Body of pancreas (tissue), 4 donors: ENCODE measurements at places on chromosomes 16 and 17. TPM values are rescaled to one million over a fixed set of nuclear protein-coding genes. Genes with fewer than 3 reads are reported as not detected.
A peak's percentile ranks its signal among the peaks of the same experiment; 100 is the strongest.

- H3K4me3 ChIP-seq, result no peak overlapping the region
- no peaks in the 10 kb centered on the region for H3K4me1 ChIP-seq
- no peak for DNase-seq
- H3K27ac ChIP-seq, result no peak overlapping the region
- H3K27me3 ChIP-seq, result no peaks in the 10 kb centered on the region
- no peaks in the 10 kb centered on the region for H3K36me3 ChIP-seq
Observed at GRCh38 chr16:49440156-49441065, 66.8 kb downstream of the C16orf78 start.

GRCh38 chr17:67718325-67718941, 697 bp downstream of the NOL11 start:
- DNase-seq, result no peak
- H3K27ac ChIP-seq, result peak overlapping the region; percentile 87
- H3K27me3 ChIP-seq, result no peaks in the 10 kb centered on the region
- peaks cover 20% of the 10 kb centered on the region for H3K4me1 ChIP-seq
- no peaks in the 10 kb centered on the region for H3K36me3 ChIP-seq

Gene SPAG9
- 49.8 TPM for total RNA-seq

- H3K27me3 ChIP-seq, result no peaks in the 10 kb centered on the region
- H3K4me1 ChIP-seq, result peaks cover 5% of the 10 kb centered on the region
- no peaks in the 10 kb centered on the region for H3K36me3 ChIP-seq
- H3K27ac ChIP-seq, result no peak overlapping the region
- no peak for DNase-seq
Observed at GRCh38 chr17:27840688-27841087, 40.4 kb upstream of the NOS2 start.

- no peaks in the 10 kb centered on the region for H3K36me3 ChIP-seq
- no peaks in the 10 kb centered on the region for H3K27me3 ChIP-seq
- H3K27ac ChIP-seq, result no peak overlapping the region
- no peak overlapping the region for H3K4me3 ChIP-seq
- H3K4me1 ChIP-seq, result no peaks in the 10 kb centered on the region
- no peak for DNase-seq
Observed at GRCh38 chr17:34117811-34118210, 137.3 kb upstream of the CCL2 start.

DNA sequence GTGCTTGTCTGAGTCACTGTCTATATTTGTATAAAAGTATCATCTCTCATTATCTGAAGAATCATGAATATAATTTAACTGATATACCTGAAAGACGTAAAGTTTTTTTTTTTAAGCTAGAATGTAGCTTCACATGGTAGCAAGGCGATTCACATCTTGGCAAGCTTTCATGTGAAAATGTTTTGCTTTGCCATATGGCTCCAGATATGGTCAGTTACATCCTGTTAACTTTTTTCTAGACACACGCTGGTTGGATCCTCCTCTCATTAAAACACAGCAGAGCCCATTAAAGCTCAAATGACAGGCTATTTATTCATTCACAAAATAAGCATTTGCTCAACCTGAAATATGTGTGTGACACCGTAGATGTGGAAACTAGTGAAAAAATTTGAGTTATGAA, 412.8 kb downstream of the KIF2B start:
- no peaks in the 10 kb centered on the region for H3K36me3 ChIP-seq
- no peaks in the 10 kb centered on the region for H3K27me3 ChIP-seq
- no peak overlapping the region for H3K4me3 ChIP-seq
- H3K4me1 ChIP-seq, result no peaks in the 10 kb centered on the region
- DNase-seq, result peak; percentile 10

DNA sequence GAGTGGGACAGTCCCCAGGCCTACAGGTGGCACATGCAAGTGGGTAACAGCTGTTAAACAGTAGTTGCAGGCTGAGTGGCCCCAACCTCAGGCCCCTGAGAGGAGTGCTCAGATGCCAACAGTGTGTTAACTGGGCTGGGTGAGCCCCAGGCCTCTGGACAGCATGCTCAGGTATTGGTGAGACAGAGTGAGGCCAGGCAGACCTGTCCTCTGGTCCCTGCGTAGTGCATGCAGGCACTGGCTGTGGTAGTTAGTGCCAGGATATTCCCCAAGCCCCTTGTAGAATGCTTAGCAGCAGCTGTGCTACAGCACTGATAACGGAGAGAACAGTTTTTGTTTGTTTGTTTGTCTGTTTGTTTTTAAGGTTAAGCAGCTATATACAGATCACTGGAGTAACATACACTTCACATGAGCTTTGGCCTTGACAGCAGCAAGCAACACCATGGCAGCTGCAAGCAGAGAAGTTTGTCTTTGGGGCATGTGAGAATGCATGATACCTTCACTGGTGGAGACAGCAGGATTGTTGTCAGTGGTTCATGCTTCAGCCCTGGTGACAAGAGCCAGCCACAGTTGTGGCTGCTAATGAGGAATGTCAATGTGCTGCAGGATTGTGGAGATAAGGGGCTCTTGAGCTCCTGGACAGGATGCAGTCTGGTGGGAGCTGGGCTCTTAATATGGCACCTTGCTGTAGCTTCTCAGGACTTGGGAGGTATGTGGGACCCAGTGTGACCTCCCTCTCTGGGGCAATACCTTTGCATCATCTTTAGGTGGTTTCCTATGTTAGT, 614.4 kb downstream of the CDH11 start:
- no peak overlapping the region for H3K4me3 ChIP-seq
- no peaks in the 10 kb centered on the region for H3K4me1 ChIP-seq
- no peaks in the 10 kb centered on the region for H3K36me3 ChIP-seq
- H3K27me3 ChIP-seq, result no peaks in the 10 kb centered on the region
- no peak for DNase-seq

- no peak overlapping the region for H3K4me3 ChIP-seq
- peak; percentile 78 for DNase-seq
- no peak overlapping the region for H3K27ac ChIP-seq
- H3K27me3 ChIP-seq, result peaks cover 24% of the 10 kb centered on the region
Observed at GRCh38 chr16:711548-712320, 3.2 kb upstream of the METRN start.

DNA sequence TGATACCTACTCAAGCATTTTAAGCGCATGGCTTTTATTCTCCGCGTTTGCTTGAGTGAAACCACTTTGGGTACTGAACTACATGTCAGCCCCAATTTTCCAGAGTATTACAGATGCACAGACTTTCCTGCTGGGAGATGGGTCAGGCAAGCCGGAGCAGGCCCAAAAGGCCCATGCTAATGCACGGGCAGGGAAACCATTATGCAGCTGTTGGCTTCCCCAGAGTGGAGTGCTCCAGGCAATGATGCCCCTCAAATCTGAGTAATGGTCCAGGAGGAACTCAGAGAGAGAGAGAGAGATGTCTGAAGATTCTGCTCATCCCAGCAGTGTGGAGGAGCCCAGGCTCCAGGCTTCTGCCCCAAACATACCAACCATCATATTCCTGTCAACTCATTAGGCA, 80.2 kb downstream of the CDH11 start:
- no peak overlapping the region for H3K27ac ChIP-seq
- H3K4me3 ChIP-seq, result no peak overlapping the region
- H3K4me1 ChIP-seq, result no peaks in the 10 kb centered on the region
- no peaks in the 10 kb centered on the region for H3K36me3 ChIP-seq

DNA sequence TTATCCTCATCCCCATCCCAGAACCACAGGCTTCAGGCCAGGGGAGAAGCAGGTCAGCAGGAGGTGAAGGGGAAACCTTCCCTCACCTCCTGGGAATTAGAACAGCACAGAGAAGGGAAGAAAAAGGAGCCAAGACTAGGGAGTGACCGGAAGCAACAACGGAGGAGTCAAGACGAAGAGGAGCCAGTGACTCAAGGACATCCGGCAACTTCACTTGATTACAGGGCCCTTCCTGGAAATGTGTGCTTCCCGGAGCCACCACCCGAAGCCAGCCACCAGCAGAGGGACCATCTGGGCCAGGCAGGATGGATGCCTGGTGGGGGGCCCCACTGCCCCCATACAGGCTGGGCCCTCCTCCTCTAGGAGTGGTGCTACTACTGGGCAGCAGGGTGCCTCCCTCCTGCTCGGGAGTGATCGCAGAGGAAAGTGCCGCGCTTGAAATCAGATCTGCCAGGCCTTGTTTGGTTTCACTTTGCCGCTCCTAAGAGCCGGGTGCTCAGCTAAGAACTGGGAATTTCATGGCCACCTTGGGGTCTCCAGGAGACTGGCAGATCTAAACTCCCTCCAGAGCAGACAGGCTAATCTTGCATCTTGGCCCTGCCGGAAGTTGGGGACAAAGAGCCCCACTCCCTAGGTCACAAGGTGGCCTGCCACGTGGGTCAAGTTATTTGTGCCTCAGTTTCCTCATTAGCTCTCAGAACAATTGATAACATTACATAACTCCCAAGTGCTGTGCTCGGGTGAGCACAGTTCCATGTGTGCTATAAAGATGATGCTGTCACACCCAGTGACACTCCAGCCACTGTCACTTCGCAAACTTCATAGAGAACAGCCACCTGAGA, 6.6 kb downstream of the CDC42EP4 start:
- H3K27ac ChIP-seq, result peak overlapping the region; percentile 96
- H3K4me3 ChIP-seq, result no peak overlapping the region
- DNase-seq, result peak; percentile 62
- H3K4me1 ChIP-seq, result peaks cover 89% of the 10 kb centered on the region

- DNase-seq, result no peak
- peaks cover 12% of the 10 kb centered on the region for H3K4me1 ChIP-seq
- H3K36me3 ChIP-seq, result no peaks in the 10 kb centered on the region
- no peak overlapping the region for H3K4me3 ChIP-seq
Observed at GRCh38 chr17:10702574-10702973, 5.2 kb downstream of the ADPRM start.

DNA sequence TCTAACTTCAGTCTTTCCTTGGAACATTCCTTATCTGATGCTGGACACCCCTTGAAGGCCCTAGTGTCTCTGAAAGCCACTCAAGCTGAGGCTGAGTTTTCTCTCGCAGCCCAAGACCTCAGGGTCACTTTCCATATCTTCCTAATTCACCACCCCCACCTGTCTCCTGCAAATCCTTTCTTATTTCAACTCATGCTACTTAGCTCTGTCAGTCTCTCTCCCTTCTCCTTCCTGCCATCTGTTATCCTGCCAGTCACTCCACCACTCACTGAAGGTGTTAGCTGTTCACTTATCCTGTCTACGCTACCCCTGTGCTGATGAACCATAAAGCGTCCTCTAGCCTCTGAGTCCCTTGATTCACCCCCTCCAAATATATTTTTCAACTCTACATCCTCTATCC, 143.9 kb upstream of the SHISA6 start:
- H3K27me3 ChIP-seq, result no peaks in the 10 kb centered on the region
- no peaks in the 10 kb centered on the region for H3K4me1 ChIP-seq
- H3K27ac ChIP-seq, result no peak overlapping the region
- no peak for DNase-seq
- no peaks in the 10 kb centered on the region for H3K36me3 ChIP-seq

- H3K27ac ChIP-seq, result no peak overlapping the region
- DNase-seq, result no peak
- H3K4me1 ChIP-seq, result no peaks in the 10 kb centered on the region
- no peaks in the 10 kb centered on the region for H3K27me3 ChIP-seq
- no peak overlapping the region for H3K4me3 ChIP-seq
Observed at GRCh38 chr16:51172368-51172767, 21.3 kb upstream of the SALL1 start.

- no peaks in the 10 kb centered on the region for H3K36me3 ChIP-seq
- H3K27ac ChIP-seq, result peak overlapping the region; percentile 95
- H3K27me3 ChIP-seq, result no peaks in the 10 kb centered on the region
- DNase-seq, result no peak
- peaks cover 69% of the 10 kb centered on the region for H3K4me1 ChIP-seq
Observed at GRCh38 chr17:74971069-74971841, 1.3 kb downstream of the HID1 start.

GRCh38 chr16:10536814-10537389, 43.5 kb downstream of the EMP2 start:
- no peaks in the 10 kb centered on the region for H3K27me3 ChIP-seq
- H3K4me3 ChIP-seq, result no peak overlapping the region
- H3K36me3 ChIP-seq, result no peaks in the 10 kb centered on the region
- no peak overlapping the region for H3K27ac ChIP-seq
- H3K4me1 ChIP-seq, result no peaks in the 10 kb centered on the region
- no peak for DNase-seq

- no peaks in the 10 kb centered on the region for H3K27me3 ChIP-seq
- no peak for DNase-seq
- H3K36me3 ChIP-seq, result no peaks in the 10 kb centered on the region
- no peak overlapping the region for H3K4me3 ChIP-seq
- H3K27ac ChIP-seq, result peak overlapping the region; percentile 53
Observed at GRCh38 chr17:7216242-7217112, 3.2 kb downstream of the DLG4 start.

GRCh38 chr16:85171004-85171758, 58.9 kb upstream of the CIBAR2 start:
- peaks cover 74% of the 10 kb centered on the region for H3K4me1 ChIP-seq
- no peak overlapping the region for H3K27ac ChIP-seq
- H3K36me3 ChIP-seq, result no peaks in the 10 kb centered on the region
- no peak overlapping the region for H3K4me3 ChIP-seq

DNA sequence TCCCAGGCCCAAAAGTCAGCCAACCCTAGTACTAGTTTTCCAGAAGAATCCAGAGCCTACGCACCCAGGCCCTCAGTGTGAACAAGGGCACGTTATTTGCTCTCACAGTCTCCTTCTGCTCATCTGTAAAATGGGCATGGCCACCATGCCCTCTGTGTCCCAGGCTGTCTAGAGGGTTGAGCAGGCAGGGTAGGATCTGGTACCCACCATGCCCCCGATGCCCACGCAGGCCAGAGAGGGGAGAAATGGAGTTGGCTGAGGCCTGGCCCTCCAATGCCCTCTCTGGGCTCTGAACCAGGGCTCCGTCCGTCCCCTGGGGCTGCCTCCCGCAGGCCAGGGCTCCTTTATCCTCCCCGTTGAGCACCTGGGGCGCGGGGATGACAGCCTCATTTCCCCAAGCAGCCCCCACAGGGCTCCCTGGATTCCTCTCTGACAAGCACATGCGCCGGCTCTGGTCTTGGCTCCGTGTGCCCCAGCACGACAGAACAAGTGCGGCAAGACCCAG, 9.1 kb upstream of the BAHCC1 start:
- no peaks in the 10 kb centered on the region for H3K36me3 ChIP-seq
- no peak for DNase-seq
- H3K4me3 ChIP-seq, result peak overlapping the region; percentile 31
- H3K27ac ChIP-seq, result peak overlapping the region; percentile 92
- no peaks in the 10 kb centered on the region for H3K27me3 ChIP-seq

GRCh38 chr17:30389756-30390300, 11.1 kb downstream of the CPD start:
- DNase-seq, result no peak
- H3K27ac ChIP-seq, result no peak overlapping the region
- H3K4me1 ChIP-seq, result peaks cover 7% of the 10 kb centered on the region
- no peak overlapping the region for H3K4me3 ChIP-seq
- no peaks in the 10 kb centered on the region for H3K27me3 ChIP-seq
